Breast epithelium (tissue), 4 donors: ENCODE measurements at places on chromosomes 7 and 10. TPM values are rescaled to one million over a fixed set of nuclear protein-coding genes. Genes with fewer than 3 reads are reported as not detected.

GRCh38 chr10:76230921-76231285, 799.5 kb downstream of the LRMDA start:
- DNase-seq: no peak

DNA sequence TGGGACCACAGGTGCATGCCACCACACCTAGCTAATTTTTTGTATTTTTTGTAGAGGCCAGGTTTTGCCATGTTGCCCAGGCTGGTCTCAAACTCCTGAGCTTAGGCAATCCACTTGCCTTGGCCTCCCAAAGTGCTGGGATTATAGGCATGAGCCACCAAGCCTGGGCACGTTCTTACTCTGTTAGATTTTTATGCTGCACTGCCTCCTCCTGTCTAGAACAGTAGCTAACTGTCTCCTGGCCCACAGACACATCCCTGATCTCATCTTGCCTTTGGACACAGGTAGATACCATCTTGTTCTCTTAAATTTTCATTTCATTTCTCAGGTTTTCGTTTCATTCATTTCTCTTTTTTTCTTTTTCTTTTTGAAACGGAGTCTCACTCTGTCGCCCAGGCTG, 41.1 kb downstream of the BLVRA start:
- no peak for DNase-seq

DNA sequence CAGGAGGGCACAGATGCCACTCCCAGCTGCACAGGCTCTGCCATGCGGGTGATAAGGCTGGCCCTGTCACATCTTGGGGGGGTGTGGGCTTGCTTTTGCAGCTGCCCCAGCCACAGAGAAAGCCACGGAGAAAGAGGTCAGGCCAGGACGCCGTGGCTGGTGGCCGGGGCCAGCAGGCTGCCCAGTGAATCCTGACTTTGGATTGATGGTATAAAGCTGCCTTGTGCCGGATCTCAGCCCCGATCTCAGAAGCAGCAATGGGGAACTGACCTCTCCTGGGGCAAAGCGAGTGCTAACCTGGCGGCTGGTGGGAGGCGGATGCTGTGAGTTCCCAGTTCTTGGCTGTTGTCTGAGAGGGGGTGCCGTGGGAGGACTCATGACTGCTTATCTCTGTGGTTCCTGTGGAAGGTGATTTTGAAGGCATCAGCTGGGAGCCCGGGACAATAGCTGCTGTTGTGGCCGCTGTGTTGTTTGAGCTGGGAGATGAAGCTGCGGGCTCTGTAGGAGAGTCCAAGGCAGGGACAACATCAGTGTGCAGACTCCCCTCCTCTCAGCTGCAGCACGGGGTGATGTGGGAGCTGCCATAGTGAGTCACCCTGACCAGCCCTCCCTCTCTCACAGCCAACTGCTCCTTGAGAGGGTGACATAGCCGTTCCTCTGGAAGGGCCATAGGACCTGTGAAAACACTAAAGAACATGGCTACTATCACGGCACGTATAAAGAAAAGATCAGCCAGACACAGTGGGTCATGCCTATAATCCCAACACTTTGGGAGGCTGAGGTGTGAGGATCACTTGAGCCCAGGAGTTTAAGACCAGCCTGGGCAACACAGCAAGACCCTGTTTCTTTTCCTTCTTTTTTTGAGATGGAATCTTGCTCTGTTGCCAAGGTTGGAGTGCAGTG, 17.0 kb downstream of the IL15RA start:
- DNase-seq: no peak

DNA sequence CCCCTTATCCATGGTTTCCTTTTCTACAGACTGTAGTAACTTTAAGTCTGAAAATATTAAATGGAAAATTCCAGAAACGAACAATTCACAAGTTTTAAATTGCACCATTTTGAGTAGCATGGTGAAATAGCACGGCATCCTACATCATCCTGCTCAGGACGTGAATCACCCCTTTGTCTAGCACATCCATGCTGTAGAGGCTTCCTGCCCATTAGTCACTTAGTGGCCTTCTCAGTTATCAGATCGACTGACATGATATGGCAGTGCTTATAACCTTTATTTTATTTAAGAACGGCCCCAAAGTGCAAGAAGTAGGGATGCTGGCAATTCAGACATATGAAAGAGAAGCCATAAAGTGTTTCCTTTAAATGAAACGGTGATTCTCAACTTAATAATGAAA, 82.7 kb downstream of the CPXM2 start:
- no peak for DNase-seq

- no peak for DNase-seq
These were observed 2.4 kb upstream of the LDB3 start for GRCh38 chr10:86665868-86666267.

DNA sequence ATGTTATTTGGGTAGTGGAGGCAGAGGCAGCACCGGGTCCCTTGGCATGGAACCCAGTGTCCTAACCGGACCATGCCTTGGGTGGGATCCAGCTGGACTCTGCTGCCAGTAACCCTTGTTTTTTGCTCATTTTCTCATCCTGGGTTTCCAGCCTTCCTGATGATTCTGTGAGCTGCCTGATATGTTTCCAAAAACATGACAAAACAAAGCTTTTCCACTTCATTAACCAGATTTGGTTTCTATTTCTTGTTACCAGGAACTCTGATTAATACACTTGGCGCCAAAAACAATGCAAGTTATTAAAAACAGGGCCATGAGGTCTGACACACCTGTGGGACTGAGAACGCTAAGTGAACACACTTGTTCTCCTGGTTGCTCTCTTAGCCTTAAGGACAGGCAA, 32.8 kb upstream of the DLG5 start:
- DNase-seq: no peak

- no peak for DNase-seq
These were observed 421.6 kb downstream of the RPS24 start for GRCh38 chr10:78455236-78455635.

The FAM25A gene
- total RNA-seq: not detected

DNA sequence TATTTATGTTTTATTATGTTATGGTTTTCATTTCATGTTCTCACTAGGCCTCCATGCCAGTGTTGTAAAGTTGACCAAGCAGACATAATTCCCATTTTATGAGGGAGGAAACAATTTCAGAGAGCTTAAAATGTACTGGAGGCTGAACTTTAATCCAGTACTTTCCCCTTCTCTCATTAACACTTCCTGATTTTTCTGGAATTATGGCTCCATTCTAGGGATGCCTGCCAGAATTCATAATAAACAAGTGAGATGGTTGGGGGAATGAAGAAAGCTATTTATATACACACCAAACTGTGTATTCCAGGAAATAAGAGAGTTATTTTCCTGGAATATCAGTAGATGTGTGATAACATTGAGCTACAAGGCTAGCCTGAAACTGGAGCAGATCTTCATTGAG, 6.9 kb downstream of the TMEM236 start:
- DNase-seq: no peak

DNA sequence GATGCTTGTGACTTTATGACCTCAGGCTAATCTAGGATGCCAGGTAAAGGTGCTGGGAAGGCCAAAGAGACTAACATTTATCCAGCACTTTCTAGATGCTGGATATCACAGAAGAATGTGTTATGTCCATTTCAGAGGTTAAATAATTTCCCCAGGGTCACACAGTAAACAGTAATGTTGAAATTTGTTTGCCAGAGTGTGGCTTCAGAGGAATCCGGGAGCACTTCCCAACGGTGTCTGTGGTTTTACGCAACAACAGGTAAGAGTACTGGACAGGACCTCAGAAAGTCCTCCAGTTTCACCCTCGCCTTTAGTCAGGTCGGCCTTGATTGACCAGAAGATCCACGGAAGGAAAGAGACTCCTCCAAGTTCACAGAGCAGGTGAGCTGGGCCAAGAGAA, 1.7 kb downstream of the SHTN1 start:
- DNase-seq: peak; percentile 22

GRCh38 chr7:27339478-27339877, 96.9 kb downstream of the EVX1 start:
- DNase-seq: no peak

DNA sequence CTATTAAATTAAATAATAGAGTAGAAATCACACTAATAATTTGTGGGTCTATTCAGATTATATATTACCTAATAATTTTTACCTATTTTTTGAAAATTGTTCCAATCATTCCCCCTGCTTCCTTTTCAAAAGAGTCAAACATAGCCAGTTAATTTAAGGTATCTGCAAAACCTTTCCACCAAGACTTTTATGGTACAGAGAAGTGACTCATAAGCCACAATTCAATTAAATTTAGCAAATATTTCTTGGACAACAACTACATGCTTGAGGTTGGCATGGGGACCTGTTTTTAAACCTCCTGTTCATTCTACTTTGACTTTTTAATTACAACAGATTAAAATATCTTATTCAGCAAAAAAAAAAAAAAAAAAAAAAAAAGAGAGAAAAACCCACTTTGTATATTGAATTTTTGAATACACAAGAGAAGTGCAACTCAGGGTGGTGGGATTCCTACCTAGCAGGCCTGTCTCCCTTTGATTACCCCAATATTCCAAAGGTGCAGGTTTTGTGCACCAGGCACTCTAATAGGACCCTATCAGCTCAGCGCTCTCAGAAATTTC, 301.9 kb upstream of the C7orf33 start:
- DNase-seq: no peak

- DNase-seq: no peak
These were observed 11.3 kb downstream of the TNS3 start for GRCh38 chr7:47570649-47571050.

The ATP5F1C gene
- 224 TPM for total RNA-seq

DNA sequence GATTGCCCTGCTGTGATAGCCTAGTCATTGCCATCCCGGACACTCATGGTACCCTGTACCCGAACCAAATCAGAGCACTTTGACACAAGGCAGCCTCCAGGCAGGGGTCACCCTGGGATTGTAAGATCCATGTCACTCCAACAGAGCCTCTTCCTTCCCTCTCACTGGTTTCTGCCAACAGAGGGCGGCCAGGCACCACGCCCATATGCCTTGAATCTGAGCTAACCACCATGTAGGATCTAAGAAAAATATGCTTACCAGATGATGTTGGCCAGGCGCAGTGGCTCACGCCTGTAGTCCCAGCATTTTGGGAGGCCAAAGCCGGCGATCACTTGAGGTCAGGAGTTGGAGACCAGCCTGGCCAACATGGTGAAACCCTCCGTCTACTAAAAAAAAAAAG, 389.2 kb upstream of the KLF6 start:
- no peak for DNase-seq

GRCh38 chr10:60662917-60663614, 115.2 kb upstream of the CDK1 start:
- no peak for DNase-seq

The CALML3 gene
- 13.5 TPM for total RNA-seq

The SPDYE16 gene
- 0.73 TPM for total RNA-seq

- DNase-seq: peak; percentile 42
These were observed 34.4 kb upstream of the GRID1 start for GRCh38 chr10:86400705-86401587.

The PNLIPRP2 gene
- not detected for total RNA-seq

DNA sequence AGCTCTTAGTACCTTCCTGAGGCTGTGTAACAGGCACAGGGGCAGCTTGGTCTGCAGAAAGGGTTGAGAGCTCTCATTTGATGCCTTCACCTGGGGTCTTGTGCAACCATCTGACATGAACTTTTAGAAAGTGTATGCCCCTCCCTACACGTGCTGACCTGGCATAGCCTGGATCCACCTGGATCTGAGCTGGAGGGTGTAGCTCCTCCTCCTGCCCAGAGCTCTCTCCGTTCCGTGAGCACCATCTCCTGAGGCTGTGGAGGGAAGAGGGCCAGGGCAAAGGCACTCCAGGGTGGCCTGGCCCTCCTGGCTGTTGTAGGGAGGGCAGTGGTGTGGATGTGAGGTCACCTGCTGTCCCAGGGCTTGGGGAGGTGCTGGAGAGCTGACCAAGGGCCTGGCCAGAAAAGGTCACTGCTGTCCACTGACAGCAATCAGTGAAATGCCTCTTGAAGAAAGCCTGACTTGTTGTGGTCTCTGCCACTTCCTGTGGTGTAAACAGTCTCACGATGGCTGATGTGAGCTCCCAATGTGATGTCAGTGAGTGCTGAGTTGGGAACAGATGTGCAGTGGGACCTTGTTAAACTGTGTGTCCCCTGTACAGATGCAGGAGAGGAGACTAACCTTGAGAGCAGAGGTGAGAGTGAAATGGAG, 23.0 kb downstream of the AMZ1 start:
- no peak for DNase-seq

DNA sequence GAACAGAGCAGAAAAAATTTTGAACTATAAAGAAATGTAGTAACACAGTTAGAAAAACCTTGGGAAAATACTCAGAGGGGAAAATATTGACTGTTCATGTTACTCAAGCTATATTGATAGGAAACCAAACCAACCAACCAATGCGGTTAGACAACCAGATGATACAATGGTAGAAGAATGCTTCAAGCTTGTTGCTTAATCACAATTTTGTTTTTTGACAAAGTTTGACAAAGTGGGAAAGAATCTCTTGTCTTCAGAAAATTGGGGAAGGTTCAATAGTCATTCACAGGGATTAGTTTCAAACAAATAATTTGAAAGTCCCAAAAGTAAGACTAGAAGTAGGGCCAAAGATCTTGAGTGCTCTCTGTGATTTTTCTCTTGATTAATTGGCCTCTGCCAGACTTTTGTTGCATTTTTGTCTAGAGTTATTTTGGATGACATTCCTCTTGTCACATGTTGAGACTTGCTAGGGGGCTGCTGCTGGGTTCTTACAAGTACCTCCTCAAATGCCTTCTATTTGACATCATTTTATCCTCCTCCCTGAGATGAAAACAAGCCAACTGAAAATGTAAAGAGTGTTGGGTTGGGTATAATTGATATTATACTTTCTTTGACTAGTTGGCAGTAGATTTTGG, 233.1 kb upstream of the PHYHIPL start:
- no peak for DNase-seq

DNA sequence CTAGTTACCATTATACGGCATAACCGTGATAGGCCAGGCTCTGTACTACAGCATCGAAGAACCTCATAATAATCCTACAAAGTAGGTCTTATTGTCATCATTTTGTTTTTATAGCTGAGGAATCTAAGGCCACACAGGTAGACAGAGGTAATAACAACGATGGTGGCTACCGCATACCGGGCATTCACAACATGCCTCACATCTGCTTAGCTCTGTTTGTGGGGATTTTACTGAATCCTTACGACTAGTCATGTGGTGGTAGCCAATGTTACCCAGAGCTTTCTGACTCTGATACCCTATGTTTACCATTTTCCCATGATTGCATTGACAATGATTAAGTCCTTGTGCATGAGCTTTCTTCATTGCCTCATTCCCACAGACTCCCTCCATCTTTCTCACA, 269.4 kb downstream of the TCF7L2 start:
- DNase-seq: no peak

DNA sequence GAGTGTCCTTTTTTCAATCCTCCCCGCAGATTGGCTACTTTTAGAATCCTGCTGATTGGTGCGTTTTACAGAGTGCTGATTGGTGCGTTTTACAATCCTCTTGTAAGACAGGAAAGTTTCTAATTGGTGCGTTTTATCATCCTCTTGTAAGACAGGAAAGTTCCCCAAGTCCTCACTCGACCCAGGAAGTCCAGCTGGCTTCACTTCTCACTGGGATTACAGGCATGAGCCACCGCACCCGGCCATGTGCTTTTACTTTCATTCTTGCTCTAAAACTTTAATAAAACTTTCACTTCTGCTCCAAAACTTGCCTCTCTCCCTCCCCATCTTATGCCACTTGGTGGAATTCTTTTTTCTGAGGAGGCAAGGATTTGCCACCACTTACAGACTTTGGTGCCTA, 17.0 kb upstream of the WAPL start:
- no peak for DNase-seq

The FOXI2 gene
- total RNA-seq: not detected

The IFIT1 gene
- total RNA-seq: 13.9 TPM

GRCh38 chr7:102061981-102062390, 224.7 kb upstream of the SH2B2 start:
- DNase-seq: no peak

The SSC4D gene
- total RNA-seq: 2.6 TPM

The ATRNL1 gene
- total RNA-seq: 0.16 TPM
